Stimulated activated CD8-positive, alpha-beta memory T cell treated with anti-CD3 and anti-CD28 coated beads, Interleukin-4, amount 100 ng/mL, for 1 hour (primary cell): ENCODE measurements at places on chromosomes 7 and 10.

DNA sequence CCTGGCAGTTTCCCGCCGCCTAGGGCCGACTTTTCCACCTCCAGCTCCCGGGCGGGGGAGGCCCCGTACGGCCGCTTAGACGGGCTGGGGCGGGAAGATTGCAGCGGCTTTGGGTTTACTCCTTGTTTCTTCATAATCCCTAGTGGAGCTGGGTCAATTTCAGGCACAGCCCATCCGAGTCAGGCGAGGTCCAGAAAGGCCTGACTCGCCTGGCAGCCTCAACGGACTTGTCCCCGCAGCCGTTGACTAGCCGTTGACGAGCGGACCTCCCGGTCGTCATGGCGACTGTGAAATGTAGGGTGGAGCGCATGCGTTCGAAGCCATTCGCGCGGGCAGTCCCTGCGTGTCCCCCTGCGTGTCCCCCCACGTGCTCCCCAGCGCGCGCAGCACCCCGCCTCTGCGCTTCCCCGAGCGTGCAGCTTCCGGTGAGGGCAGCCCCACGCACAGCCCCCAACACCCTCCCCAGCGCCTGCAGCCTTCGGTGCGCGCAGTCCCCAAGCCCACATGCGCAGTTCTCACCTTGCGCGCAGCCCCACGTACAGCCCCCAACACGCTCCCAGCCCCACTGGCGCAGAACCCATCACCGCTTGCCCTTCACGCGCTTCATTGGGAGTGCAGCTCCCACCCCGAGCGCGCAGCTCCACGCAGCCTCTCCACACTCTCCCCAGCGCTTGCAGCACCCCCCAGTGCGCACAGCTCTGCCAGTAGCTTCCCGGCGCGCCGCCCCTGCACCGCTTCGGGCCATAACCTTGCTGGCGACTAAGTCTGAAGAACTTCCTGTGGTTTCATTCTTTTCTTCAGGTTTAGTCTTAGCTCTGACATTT, 67.8 kb downstream of the TBX20 start:
- DNase-seq: no peak

DNA sequence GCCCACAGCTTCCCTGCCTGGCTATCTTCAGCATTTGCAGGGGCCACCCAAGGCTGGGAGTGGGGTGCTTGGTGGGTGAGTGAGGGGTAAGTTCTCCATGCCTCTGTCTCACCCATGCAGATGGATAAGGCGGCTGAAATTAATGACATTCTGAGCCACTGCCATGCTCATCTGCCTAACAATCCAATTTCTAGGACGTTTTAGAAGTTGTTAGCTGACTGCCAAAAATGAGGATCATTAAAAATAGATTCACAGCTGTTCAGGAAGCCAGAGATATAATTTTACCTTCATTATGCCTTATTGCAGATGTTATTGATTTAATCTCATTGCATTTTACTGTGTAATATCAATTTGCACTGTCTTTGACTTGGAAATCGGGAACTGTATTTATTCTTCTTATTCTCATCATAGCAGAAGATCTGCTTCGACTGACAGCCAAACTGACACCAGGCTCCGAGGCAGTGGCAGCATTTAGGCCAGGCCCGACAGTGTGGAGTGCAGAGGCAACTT, 334.4 kb upstream of the NPVF start:
- no peak for DNase-seq

DNA sequence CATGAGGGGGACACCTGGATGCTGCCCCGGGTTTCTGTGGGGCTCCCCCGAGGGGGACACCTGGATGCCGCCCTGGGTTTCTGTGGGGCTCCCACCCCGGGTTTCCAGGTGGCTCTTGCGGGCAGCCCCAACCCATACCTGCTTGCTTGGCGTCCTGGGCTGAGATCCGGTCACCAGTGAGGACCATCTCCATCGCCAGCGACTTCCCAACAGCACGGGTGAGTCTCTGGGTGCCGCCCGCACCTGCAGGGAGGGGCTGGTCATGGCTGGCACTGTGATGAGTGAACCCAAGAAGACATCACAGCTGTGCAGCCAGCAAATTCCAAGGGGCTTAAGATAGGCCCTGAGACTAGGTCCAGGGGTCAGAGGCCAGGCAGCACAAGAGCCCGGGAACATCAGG, 6.4 kb downstream of the ECHS1 start:
- no peak for DNase-seq

GRCh38 chr10:118595064-118595420, 406 bp downstream of the PRLHR start:
- DNase-seq: no peak

GRCh38 chr7:92841192-92841591, 4.8 kb upstream of the CDK6 start:
- no peak for DNase-seq

DNA sequence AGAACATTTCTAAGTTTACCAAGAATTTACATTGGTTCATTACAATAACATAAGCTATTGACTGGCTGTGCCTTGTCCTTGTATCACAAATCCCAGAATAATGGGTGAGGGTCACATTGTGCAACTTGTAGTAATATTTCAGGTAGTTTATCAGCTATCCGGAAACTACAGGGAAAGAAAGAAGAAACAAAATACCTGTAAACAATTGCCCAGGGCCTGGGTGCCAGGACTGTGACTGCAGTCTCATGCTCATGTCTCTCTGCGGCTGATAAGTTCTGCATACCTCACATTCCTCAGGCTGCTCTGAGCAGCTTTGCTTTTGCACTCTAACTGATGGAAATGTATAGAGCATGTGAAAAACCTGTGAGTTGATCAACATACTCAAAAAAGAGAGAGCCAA, 131.8 kb upstream of the TRIM24 start:
- DNase-seq: no peak

GRCh38 chr7:42378149-42378548, 141.1 kb upstream of the GLI3 start:
- no peak for DNase-seq

DNA sequence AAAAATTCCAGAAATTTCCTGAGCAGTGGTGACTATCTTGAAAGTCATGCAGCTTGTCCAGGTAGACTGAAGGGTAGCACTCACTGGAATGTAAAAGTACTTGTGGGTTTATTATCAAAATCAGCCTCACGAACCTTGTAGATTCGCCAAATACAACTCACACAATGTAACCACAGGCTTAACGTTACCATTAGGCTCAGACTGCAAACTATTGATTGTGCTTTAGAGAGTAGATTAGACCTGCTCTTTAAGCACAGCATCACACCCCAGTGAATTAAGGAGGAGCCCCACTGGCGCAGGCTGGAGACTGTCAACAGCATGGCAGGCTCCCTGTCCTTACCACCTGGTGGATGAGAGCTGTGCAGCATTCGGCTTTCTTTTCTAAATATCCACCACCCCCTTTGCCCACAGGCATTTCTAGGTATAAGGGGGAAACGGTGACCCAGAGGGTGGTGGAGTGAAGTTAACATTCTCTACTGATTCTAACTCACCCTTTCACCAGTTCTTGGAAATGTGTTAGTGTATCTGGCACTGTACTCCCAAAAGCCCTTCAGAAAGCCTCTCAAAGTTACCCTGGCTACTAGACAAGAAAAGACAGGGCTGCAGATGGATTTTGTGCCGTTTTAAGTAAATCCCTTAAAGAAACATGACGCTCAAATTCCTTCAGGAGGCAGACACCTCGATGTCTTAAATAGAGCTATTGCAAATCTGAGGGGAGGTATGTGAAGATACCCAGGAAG, 56.6 kb downstream of the GSDME start:
- DNase-seq: no peak

GRCh38 chr10:33569702-33570101, 235.2 kb upstream of the NRP1 start:
- no peak for DNase-seq

- no peak for DNase-seq
Observed at GRCh38 chr7:7820939-7821338, 102.5 kb upstream of the RPA3 start.

DNA sequence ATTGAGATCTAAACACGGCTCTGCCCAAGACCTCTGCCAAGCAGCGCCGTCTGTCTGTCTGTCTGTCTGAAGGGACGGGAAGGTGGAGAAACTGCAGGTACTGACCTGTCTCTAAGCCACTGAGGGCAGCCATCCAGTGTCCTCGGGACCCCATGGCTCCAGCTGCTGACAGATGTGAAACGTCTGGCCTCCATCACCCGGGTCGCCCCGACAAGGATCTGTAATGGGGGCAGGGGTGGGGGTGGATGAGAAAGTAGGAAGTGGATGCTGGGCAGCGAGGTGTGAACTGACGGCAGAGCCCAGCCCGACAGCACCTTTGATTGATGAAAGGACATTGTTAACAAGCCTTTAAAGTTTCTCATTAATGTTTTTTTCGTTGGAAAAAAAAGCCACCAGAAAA, 193.1 kb downstream of the EBF3 start:
- DNase-seq: no peak

DNA sequence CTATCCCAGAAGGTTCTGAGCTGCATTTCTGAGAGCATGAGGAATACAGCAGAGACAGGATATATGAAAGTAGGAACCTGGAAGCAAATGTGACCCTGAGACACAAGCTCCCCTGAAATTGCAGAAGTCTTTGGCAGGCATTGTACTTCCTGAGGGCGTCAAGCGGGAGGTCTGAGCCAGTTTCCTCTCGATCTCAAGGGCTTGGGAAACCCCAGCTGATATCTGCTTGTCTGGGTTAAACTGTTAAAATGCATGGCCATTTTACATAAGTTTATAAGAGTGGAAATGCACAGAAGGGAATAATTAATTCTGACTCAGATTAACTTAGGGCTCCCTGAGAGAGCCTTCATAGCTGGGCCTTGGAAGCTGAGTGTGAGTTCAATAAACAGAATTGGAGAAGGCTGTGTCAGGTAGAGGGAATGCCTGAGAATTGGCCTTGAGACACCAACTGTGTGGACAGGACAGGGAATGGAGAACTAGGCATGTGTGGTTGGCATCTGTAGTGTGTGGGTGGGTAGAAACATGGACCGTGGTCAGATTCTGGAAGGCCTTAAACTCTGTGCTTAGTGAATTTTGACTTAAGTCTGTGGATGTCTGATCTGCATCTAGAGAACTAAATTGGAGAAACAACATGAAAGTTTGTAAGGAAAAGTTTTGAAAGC, 53.3 kb downstream of the WIPF3 start:
- DNase-seq: no peak

GRCh38 chr7:24325708-24326107, 41.7 kb downstream of the NPY start:
- DNase-seq: no peak

DNA sequence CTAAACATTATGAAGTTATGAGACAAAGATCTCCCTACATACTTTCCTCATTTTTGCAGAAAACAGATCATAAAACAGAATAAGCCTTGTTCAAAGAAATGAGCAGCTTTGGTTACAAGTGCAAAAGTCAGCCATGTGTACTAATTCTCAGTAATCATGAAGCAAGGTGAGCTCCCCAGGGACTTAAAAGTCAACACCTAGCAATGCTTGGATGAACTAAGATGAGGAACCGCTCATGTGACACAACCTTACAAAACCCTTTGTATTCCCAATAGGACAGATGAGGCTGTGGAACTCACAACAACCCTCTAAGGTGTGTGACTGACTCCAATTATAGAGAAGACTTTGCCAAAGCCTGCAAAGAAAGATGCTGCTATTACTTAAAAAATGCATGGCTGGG, 154.5 kb downstream of the SLC25A13 start:
- no peak for DNase-seq

- DNase-seq: no peak
Observed at GRCh38 chr10:12482587-12482986, 133.2 kb downstream of the CAMK1D start.

DNA sequence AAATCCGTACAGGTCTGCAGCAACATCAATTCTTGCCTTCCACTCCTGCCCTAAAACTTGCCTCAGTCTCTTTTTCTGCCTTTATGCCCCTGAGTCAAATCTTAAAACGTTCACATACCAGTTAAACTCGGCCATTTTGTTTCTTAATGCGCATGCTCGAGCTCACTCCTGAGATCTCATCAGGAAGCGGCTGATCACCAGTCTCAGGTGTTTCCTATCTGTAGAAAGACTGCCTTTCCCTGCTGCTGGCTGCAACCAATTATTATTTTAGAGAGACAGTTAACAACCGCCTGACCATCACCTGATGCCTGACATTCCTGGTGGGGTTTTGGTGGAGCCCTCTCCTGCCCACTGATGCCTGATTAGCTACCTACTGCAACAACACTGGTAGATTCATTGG, 70.2 kb upstream of the TMEM140 start:
- no peak for DNase-seq

- no peak for DNase-seq
Observed at GRCh38 chr7:29806208-29806994, at the start of gene WIPF3. Gene WIPF3 (plus strand): TSS chr7:29806508. CDS start chr7:29834725, 28,217 bp downstream.

DNA sequence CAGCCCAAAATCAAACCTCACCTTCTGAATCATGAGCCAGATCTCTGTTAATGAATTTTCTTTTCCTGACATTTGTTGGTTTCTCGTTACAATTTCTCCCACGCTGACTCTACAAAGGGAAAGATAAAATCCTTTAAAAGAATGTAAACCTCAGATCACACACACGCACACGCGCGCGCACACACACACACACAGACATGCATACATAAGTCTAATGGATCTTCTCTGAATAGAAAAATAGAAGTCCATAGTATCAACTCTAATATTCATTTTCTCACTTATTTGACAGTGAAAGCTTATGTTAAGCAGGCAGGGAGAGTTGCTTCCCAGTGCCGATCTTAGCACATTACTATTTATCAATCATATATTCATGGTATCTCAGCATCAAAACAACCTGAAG, 1.4 kb downstream of the ETV1 start:
- no peak for DNase-seq

DNA sequence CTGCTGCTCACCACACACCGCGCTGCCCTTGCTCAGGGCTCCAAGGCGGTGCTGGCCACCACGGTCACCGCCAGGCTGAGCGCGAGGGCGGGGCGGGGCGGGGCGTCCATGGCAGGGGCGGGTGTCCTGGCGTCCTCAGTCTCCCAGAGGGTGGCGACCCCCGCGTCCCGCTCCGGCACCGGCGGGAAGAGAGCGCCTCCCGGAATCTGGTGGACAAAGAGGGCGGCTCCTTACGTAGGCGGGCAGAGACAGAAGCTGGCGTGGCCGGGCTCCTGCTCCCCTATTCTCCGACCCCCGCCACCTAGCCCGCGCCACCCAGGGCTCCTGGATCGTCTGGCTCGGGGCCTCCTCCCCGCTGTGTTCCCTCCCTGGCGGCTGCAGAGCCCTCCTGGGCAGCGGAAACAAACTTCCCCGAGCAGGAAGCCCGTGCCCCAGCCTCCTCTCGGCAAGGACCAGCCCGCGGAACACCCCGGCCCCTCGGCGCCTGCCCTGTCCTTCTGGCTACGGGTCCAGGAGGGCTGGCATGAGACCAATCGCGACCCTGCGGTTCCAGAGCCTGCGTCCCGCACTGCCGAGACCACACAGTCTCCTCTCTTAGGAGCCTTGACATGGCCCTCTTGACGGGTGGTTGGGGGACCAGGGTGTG, 133.8 kb upstream of the ZNF92 start:
- no peak for DNase-seq

- DNase-seq: no peak
Observed at GRCh38 chr7:36387435-36388231, 2.0 kb upstream of the ANLN start.

DNA sequence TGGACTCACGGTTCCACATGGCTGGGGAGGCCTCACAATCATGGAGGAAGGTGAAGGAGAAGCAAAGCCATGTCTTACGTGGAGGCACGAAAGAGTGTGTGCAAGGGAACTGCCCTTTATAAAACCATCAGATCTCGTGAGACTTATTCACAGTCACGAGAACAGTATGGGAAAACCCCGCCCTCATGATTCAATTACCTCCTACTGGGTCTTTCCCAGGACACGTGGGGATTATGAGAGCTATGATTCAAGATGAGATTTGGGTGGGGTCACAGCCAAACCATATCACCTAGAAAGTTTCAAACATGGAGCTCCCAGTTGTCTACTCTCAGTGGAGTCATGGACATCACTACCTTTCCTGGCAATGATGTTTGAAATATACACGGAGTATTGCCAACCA, 49.6 kb downstream of the CYCS start:
- no peak for DNase-seq
